ENCODE measurements at places on chromosomes 7 and 10.
A peak's percentile ranks its signal among the peaks of the same experiment; 100 is the strongest.

- DNase-seq, result no peak
Observed at GRCh38 chr7:74480861-74481417, 27.2 kb downstream of the GTF2IRD1 start.

DNA sequence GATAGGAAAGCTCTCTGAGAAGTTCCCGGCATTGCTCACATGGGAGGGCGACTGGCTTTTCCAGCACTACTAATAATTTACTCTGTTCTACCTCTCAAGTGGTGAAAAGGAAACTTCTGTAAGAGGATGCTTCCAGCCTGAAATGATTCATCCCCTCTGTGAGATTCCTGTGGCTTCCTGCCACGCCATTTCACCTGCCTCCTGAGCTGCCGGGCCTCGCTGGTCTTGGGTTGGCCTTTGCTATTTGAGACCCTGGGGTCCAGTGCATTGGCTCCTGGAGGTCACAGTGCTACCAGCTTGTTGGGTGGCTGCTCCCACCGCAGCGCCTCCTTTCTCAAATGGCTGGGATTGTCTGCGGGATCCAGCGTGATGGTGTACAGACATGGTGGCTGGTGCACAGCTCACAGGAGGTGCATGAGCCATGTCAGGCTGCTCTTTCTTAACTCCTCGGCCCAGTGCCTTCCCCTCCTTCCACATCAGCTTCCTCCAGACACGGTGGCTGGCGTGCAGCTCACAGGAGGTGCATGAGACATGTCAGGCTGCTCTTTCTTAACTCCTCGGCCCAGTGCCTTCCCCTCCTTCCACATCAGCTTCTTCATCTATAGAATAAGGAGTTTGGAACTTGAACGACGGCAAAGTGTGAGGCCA, 42.9 kb upstream of the PCBD1 start:
- no peak for DNase-seq

- DNase-seq, result no peak
Observed at GRCh38 chr10:113171662-113172061, 221.6 kb downstream of the TCF7L2 start.

GRCh38 chr7:42485301-42485766, 248.3 kb upstream of the GLI3 start:
- DNase-seq, result no peak

DNA sequence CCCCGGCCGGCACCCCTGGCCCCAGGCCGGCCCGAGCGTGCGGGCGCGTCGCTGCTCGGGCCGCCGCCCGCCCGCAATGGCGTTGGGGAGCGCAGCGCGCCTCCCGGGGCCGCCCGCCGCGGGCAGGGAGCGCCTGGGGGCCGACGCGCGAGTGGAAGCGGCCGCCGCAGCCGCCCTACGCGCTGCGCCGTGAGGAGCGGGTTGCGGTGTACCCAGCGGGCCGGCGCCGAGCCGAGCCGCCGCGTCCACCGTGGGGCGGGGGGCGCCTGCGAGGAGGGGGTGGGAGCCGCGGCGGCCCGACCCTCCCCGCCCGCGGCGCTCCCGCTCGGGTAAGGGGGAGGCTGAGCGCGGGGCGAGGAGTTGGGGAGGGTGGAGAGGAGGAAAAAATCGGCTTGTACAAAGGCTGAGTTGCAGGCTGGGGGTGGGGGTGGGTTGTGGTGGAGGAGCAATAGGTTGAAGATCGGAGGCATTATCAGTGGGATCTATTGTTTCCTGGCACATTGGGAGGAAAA, 473 bp downstream of the PPP1R9A start:
- DNase-seq, result no peak

GRCh38 chr10:35369049-35369611, 32.8 kb downstream of the CCNY start:
- no peak for DNase-seq

GRCh38 chr10:32171204-32171603, 115.0 kb upstream of the KIF5B start:
- no peak for DNase-seq

DNA sequence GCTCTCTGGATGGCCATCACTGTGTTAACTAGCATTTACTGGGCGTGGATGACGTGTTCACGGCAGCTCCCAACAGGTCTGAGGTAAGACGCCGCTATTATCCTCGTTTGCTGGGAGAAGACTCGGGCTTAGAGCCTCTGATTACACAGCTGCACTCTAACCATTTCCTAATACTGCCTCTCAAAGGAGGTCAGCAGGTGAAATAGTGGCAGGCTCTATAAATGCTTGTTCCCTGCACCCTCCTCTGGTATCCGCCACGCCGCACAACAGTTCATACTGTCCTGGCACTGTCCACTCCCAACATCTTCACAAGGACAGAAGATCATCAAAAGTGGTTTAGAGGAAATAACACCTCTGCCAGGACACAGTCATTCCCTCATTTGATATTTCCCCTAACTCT, 28.3 kb downstream of the HIPK2 start:
- DNase-seq, result no peak

- no peak for DNase-seq
Observed at GRCh38 chr7:102895602-102896001, 17.2 kb upstream of the LRRC17 start.

GRCh38 chr7:151431281-151431767, 8.6 kb downstream of the CRYGN start:
- DNase-seq, result no peak

- DNase-seq, result no peak
Observed at GRCh38 chr7:54687462-54688212, 71.4 kb downstream of the SEC61G start.

DNA sequence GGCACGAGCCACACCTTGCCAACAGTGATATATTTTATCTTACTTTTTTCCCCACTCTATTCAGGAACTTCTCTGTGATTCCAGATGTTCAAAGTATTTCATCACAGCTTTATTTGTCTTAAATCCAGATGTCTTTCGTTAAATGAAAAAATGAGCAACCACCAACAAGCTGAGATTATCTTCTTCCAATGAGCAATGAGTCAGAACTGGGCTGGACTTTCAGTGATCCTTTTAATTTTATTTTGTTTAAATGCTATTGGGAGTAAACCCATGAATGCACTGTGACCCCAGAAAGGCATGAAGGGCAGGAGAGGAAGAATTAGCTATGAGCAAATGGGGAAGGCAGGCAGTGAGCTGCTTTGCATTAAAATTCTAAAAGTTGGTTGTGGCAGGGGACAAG, 77.6 kb upstream of the IMMP2L start:
- no peak for DNase-seq

DNA sequence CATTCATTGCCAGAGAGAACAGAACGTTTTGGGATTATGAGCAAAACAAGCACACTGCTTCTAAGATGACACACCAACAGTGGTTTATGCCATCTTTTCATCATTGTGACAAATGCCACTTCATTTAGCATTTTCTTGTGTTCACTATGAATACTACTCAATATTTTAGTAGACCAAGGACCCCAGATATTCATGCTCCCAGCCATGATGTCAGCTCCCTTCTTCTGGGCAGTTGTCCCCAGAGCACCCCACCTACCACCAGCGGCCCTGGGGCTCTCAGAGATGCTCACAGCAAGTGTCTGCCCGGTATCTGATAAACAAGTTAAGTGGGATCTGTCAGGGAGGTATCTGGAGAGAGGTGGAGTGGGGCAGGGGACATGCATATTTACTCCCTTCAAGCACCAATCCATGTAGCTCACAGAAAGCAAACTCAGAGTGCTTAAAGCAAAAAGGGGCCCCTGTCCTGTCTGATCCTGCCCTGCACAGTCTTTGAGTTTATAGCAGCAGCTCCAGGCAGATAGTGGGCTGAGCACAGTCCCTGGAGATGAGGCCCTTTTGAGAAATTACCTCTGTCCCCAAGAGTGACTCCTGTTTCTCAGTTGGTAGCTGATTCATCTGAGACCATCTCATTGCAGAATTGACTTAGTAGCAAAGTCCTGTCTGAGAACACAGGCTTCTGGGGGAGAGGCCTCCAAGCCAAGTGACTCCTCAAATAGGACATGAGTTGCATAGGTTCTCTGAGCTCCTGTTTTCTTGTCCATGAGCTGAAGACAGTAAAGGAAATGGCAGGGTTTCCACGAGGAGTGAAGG, 281.8 kb upstream of the KLF6 start:
- no peak for DNase-seq

- no peak for DNase-seq
Observed at GRCh38 chr10:113620511-113620910, 43.3 kb downstream of the NRAP start.

GRCh38 chr10:99522470-99523250, 10.1 kb upstream of the NKX2-3 start:
- no peak for DNase-seq

DNA sequence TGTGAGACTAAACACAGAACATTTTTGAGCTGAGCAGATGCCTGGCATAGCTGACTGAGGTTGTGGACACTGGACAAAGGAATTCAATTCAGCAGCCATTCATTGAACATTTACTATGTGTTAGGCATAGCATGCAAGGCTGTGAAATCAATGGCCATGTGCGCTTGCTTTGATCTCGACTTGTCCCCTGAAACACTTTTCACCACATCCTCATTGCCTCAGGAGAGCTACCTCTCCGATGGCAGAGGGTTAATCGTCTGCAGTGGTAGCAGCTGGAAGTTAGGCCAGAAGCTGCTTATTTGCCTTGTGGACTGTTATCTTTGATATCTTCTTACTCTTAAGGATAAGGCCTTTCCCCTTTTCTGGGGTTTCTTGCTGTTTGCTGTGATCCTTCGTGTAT, 297.8 kb downstream of the AUTS2 start:
- no peak for DNase-seq

- no peak for DNase-seq
Observed at GRCh38 chr10:30294476-30295240, 54.4 kb downstream of the MTPAP start.

DNA sequence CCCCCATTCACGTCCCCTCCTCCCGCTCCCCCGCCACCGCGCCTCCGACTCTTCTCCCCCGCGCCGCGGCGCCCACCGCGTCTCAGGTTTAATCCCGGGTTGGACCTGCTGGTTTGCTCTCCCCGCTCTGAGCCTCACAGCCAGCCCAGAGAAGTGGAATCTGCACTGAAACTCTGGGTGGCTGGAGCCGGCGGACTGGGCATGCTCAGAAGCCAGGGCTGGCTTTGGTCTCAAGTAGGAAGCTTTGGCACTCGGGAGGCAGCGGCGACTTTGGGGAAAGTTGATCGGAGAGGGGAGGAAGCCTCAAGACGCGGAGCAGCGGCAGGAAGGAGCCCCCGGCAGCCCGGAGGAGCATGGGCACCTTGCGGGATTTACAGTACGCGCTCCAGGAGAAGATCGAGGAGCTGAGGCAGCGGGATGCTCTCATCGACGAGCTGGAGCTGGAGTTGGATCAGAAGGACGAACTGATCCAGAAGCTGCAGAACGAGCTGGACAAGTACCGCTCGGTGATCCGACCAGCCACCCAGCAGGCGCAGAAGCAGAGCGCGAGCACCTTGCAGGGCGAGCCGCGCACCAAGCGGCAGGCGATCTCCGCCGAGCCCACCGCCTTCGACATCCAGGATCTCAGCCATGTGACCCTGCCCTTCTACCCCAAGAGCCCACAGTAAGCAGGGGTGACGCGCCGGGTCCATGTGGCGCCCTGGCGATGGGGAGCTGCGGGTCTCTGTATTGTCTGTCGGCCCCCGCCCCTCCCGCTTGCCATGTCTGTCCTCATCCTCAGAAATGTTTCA, at the start of gene PRKG1:
Gene PRKG1, plus strand, starts transcription at position 250 of the 791 bp plus-strand sequence.
- no peak for DNase-seq

GRCh38 chr10:63052083-63052482, 81.0 kb upstream of the NRBF2 start:
- DNase-seq, result no peak

GRCh38 chr10:29181936-29182335, 106.9 kb upstream of the LYZL1 start:
- DNase-seq, result no peak

DNA sequence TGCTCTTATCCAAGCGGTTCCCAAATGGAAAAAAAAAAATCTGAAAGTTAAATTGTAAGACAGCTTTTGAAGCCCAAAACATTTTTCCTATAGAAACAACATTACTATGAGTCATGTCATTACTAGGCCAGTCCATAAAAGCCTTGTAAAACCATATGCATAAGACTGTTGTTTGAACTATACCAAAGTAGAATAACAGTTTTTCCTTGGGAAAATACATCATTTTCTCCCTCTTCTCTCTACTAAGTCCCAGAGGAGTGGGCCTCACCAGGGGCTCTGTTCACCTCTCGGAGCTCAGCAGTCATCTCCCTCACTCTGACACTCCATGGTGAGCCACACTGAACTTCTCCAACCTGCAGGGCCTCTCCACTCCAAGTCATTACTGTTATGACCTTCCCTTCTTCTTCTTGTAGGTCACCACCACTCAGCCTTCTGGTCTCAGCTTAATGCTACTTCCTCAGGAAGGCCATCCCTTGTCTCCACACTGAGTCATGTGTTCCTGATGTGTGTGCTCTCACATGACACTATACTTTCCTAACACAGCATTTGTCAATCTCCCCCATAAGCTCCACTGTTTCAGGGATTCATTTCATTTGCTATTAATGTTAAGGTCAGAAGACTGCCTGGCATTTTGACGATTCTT, 32.5 kb downstream of the ZNF438 start:
- peak; percentile 31 for DNase-seq

DNA sequence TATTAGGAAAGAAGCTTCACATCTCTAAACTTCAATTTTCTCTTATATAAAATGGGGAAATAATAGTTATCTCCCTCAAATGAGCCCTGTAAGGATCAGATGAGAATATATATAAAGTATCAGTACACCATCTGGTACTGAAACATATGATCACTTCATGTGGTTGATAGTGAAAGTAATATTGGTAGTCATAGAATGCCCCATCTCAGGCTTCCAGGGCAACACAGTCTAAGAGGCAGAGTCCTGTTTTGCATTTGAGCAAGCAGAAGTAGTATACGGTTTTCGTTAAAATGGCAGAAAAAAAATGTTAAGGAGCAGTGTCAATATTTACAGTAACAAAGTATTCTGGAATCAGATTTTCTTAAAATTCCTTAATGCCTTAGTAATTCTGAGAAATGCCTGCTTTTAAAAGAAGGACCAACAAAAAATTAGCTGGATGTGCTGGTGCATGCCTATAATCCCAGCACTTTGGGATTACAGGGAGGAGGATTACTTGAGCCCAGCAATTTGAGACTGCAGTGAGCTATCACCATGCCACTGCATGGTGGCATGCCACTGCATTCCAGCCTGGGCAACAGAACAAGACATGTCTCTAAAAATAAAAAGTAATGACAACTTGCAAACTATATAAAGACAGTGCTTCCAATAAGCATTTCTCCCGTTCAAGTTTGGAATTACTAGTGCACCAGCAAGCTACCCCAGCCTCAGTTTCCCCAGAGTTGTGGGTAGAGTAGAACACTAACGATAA, 19.8 kb downstream of the KBTBD2 start:
- no peak for DNase-seq
